ENCODE measurements at places on chromosomes 7 and 10.

GRCh38 chr7:151954866-151955820 is 1.1 kb upstream of the GALNTL5 start:
- DNase-seq = no peak

GRCh38 chr10:76711222-76711997 is 926.2 kb downstream of the KCNMA1 start:
- DNase-seq = peak; percentile 67

DNA sequence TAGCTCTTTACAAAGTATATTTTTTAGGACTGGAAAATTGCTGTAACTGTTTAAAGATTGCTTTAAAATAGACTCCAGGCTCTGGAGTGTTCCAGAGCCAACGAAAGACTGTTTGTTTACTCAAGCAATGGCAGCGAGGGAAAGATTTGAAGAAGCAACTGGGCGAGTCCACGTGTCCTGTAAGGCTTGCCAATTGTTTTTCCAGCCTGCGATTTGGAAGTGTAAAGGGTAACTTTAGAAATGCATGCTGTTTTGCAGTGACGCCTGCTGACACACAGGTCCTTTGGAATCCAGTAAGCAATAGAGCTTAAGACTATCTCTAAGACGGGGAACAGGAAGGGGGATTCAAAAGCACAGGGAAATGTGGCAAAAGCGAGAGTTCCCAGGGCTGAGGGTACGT is 55.8 kb downstream of the TACC2 start:
- DNase-seq = no peak

GRCh38 chr10:127866276-127867013 is 26.3 kb downstream of the CLRN3 start:
- DNase-seq = no peak

DNA sequence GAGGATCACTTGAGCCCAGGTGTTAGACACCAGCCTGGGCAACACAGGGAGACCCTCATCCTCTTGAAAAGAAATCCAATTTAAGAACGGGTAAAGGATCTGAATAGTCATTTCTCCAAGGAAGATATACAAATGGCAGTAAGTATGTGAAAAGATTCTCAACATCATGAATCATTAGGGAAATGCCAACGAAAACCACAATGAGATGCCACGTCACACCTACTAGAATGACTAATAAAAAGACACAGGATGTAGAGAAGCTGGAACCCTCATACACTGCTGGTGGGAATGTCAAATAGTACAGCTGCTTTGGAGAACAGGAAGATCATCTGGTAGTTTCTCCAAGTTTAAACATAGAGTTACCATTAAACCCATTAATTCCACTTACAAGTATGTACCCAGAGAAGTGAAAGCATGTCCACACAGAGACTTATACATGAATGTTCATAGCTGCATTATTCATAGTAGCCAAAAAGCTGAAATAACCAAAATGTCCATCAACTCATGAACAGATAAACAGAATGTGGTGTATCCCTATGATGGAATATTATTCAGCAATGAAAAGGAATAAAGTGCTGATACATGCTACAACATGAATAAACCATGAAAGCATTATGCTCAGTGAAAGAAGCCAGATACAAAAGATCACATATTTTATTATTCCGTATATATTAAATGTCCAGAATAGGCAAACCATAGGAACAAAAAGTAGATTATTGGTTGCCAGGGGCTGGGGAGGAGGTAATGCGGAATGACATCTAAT is 13.1 kb upstream of the ZMIZ2 start:
- no peak for DNase-seq

- DNase-seq = no peak
These were observed 154.8 kb downstream of the MLLT10 start for GRCh38 chr10:21688870-21689269.

DNA sequence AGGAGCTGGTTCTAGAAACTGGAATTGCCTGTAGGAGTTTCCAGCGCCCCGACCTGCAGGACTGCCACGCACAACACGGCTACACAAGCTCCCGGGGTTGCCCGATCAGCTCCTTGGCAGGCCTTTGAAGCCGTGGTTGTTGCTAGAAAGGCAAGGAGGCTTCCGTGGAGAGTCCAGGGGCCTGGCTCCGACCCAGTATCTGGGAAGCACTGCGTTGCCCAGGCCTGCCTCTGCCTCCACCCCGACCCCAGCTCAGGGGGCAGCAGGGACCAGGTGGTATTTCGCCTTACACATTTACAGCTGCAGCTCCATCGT is 54.4 kb downstream of the PROSER2 start:
- no peak for DNase-seq

DNA sequence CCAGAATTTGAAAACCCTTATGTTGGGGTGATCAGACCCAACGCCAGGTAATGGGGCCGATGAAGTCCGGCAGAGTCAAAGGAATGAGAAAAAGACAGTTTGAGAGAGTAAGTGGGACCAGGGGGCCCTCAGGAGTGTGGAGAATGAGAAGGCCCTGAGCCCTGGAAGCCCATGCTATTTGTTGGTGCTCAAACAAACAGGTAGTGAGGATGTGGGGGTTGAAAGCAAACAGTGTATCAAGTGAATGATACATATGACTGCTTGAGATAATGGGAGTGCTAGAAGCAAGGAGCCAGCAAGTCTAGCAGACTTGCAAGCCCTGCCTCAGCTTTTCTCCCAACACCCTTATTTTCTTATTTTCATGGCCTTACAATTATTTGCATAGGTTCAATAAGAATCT is 11.2 kb upstream of the SEPTIN14 start:
- no peak for DNase-seq

- DNase-seq = no peak
These were observed 86.6 kb downstream of the ZNF736 start for GRCh38 chr7:64400401-64400800.

- peak; percentile 92 for DNase-seq
These were observed at the start of gene ITGB1 for GRCh38 chr10:32958085-32959005. Gene ITGB1 (minus strand): TSS chr10:32958230. CDS start chr10:32935558, 22,672 bp downstream.

DNA sequence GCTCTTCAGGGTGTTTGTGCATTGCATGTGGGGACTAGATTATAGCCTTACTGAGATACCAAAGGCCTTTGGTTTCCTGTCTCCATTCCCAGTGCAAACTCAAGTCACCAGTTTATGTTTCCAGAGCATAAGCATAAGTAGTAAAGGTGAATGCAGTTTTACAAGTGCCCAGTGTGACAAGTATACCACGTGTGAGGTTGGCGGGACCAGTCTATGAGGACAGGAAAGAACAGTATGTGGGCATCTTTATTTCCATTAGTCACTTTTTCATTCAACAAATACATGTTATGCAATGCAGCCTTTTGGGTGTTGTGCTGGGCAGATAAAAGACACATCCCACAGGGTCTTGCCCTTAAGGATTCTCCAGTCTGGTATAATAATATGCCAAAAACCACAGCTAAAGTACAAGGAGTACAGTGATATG is 146.5 kb downstream of the ARID5B start:
- no peak for DNase-seq

- no peak for DNase-seq
These were observed 320.4 kb downstream of the RNLS start for GRCh38 chr10:88262591-88263234.

- no peak for DNase-seq
These were observed 171.3 kb downstream of the DNAJC1 start for GRCh38 chr10:21831986-21832820.

DNA sequence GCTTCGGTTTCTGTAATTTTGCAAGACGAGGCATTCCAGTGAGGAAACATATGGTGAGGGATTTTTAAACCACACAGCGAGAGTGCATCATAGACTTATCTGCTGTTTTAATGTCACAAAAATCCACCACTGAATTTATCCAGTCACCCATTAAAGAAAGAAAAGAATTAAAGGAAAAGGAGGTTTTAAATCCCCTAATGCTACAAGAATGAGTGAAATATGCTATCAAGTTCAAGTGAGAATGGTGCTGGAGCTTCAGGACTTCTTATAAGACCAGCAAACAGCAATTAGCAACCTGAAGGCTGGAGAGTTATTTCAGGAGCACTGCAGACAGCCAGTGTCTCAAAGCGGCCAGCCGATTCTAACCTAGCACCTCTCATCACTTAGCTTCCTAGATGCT is 439.1 kb upstream of the MGMT start:
- DNase-seq = no peak

GRCh38 chr7:99638731-99639130 is 22.0 kb downstream of the ZSCAN25 start:
- no peak for DNase-seq

DNA sequence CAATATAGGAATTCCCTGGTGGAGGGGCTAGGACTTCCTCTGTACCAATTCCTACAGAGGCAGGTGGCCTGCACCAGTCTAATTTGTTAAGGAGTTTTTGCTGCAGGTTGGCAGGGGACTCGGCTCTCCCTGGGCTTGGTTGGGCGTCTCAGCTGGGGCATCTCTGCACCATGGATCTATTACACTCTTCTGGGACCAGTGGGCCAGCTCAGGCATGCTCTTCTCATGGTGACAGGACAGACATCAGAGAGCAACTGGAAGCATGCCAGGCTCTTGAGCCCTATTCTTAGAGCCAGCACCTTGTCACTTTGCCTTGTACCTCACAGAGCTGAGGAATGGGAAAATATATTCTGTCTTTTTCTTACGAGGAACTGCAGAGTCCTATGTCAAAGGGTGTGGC is 74.6 kb downstream of the SH2D4B start:
- DNase-seq = no peak

DNA sequence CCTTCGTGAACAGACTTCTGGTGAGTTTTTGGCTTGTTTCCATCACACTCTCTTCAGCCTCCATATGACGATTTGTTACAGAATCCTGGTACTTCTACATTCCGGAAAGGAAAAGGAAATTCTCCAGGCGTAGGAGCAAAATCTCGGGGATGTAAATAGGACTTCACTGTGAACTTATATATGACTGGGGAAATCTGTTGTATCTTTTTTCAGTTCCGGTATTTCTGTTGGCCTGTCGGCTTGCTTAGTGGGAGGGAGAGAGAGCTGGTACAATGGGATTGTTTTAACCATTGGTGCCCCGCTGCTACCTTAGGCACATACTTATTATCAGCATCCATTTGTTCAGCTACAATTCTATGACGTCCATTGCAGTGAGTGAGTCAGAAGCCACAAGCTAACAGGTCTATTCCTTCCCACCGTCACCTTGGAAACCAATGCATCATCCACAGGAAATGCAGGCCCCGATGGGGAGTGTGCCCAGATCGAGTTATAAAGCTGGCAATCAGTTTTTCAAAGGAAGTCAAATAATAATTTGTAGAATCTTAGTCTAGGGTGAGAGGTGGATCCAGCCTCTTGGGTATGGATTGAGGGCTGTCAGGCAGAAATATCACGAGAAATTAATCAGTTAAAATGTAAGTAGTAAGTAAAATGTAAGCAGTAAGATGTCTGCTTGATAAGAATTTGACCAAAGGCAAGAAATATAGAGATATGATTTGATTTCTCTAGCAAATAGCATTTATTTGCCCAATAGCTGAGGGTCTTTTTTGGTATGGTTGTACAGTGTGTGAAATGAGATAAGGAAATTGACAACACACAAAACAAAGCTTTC is 92.0 kb upstream of the MKLN1 start:
- DNase-seq = no peak

DNA sequence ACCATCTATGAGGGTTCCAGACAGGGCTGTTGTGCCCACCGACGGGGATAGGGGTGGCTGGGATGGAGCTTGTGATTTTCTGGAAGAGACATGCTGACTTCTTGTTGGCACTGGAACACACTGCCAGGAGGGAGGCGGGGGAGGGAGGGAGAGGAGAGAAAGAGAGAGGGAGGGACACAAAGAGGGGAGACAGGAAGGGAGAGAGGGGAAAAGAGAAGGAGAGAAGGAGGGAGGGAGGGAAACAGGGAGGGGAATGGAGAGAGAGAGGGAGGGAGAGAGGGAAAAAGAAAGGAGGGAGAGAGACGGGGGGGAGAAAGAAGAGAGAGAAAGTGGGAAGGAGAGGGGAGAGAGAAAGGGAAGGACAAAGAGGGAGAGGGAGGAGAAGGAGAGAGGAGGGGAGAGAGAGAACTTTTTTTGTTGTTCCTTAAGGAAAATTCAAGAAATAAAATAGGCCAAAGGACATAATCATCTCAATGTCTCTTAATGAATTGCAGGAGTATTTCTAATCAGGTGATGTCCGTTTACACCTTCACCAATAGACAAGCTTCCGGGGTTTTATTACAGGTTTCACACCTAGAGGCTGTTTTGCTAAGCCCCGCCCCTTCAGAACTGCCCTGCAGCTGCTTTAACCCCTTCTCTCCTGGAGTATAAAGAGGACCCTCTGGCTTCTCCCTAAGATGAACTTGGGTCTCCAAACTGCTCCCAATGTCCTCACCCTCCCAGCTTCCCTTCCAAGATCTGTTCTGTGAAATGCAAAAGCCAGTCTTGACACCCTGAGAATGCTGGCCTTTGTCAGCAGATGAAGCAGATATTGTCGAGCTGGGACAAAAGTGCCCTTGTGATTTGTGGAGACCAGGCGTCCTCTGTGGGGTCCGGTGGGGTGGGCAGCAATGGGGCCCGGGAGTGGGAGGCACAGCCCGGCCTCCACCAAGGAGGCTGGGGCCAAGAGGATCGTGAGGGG is 82.0 kb upstream of the GTF2IRD1 start:
- DNase-seq = peak; percentile 30

DNA sequence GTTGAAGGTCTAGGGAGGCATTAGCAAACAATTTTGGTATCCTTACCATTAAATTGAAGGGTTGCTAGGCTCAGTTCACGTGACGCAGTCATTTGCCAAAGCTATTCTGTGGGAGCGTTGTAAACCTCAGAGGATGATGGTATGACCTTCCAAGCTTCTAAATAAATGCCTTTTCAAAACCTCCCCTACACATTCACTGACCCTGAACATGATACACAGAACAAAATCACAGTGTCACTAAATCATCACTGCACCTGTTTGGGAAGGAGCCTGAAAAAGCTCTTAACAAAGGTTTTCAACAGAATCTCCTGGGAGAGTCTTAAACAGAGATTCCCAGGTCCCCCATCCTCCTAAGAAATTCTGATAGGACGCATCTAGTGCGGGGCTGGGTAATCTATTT is 13.2 kb upstream of the CCDC172 start:
- DNase-seq = no peak

DNA sequence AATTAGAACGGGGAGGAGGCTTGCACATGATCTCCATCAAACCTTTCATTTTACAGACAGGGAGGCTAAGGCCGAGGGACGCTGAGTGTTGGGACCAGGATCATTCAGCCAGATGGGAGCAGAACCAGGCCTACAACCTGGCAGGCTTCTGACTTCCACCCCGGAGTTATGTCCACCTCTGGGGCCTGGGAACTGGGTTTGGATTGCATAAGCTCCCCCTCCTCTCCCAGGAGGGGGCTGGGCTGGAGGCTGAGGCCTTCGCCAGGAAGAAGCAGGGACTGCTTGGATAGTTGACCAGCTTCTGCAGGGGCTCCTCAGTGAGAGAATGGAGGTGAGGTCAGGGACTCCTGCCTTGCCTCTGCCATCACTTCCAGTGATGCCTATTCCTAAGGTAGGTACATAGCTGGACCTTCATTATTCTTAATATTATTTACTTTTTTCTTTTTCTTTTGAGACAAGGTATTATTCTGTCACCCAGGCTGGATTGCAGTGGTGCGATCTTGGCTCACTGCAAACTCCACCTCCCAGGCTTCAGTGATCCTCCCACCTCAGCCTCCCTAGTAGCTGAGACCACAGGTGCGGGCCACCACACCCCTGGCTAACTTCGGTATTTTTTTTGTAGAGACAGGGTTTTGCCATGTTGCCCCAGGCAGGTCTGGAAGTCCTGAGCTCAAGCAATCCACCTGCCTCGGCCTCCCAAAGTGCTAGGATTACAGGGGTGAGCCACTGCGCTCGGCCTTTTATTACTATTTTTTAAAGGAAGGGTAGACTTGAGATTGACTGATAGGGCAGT is 1.3 kb downstream of the SNX10 start:
- peak; percentile 37 for DNase-seq

GRCh38 chr7:114214466-114214865 is 200.1 kb upstream of the FOXP2 start:
- no peak for DNase-seq

Data from WERI-Rb-1 (cell line).